SK-MEL-5 (cell line): ENCODE measurements at places on chromosomes 5 and 9.

GRCh38 chr5:172806897-172807672, 27.0 kb upstream of the ERGIC1 start:
- no peak for DNase-seq

DNA sequence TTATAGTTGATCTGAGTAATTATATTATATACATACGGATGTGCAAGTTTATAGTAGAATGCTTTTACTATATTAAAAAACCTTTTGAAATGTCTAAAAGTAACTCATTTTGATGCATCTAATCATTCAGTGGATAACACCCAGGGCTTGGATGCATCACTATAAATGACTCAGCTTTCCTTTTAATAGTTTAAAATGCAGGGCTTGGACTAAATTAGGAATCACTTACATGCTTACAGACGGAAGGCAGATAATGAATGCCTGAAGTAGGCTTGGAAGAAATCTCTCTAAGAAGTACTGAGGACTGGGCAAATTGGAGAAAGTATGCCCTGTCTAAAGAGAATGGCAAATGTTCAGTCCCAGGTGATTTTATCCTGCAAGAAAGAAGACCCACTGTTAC, 362.5 kb upstream of the CCNH start:
- DNase-seq: no peak

DNA sequence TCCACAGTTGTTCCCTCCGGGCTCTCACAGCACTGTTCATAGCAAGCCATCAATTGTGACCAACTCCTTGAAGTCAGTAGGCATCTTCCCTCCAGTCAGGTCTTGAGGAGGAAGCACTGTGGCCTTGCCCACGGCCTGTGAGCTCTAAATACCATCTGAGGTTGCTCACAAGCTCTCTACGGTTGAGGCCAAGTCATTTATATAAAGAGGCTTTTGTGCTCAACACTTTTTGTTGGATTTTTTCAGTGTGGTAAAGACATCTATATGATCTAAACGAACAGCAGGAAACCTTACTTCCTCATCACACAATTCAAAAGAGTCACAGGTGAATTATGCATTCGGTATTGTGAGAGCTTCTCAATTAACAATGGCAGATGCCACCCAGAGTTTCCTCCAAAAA, 97.3 kb downstream of the ZNF462 start:
- DNase-seq: peak; percentile 62

GRCh38 chr9:123753669-123754258, 176.2 kb downstream of the DENND1A start:
- DNase-seq: no peak

DNA sequence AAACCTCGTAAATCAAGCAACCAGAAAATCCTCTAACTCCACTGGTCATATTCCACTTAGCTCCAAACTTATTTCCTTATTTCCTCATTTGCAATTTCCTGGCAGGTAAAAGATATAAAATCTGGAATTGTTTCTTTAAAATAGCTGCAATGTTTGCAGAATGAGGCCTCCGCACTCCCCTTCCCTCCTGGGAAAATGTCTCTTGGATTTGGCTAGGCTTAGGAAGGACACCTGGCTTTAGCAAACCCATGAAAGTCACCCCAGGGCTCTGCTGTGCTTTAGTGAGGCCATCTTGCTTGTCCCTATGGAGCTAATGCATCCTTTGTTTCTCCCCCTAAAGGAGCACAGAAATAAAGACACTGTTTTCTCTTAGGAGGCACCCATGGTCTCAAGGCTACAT, 10.5 kb downstream of the ARSB start:
- no peak for DNase-seq

DNA sequence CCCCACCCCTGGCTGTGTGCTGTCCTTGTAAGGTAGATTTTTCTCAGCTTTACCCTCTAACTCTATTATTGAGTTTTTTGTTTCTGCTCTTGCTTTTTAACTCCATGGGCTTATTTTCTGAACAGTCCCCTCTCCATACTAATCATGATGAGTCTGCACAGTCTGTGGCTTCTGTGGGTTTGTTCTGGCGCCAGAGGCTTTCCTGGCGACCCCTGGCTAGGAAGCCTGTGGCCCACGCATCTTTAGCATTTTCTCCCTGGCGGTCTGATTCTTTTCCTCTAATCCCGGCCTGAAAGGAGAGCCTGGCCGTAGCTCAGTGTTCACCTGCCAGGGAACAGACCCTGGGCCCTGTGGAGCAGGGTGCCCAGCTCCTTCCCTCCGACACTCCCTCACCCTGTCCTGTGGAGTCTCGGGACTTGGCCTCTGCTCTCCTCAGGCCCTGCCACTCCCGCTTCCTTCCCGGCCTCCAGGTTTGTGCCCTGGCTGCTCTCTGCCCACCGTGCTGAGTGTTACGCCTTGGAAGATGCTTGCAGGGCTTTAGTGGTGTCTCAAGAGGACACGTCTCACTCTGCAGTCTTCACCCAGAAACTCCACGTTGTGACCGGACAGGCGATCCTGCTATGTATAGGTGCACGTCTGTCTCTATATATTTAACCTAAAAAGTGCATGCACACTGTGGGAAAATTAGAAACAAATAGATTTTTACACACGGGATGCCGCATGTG, 31.7 kb upstream of the LRRC14B start:
- no peak for DNase-seq

DNA sequence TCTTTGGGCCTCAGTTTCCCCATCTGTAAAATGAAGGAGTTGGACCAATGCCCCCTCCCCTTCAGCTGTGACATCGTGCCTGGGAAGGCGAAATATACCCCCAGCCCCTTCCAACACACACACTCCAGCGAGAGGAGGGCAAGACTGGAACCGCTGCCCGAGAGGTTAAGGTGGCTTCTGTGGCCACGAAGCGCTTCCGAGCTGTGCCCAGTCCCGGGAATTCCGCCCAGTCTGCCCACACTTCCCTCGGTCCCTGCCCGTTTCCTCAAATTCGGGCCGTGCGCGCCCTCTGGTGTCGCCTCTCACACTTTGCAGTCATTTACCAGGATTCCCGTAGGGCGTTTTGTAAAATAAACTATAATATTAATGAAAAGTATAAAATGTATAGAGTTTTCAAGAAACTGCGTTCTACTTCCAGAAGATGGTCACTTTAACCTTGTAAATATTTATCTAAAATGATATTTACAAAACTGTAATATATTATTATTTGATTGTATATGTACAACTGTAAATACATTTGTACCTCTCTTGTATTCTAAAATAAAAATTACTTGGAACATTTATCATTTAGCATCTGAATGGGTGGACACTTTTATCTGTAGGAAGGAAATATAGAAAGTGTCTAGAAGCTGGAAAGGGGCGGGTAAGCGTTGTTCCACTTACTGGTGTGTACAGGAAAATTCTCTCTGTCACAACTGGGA, 11.0 kb upstream of the EXOSC2 start:
- peak; percentile 84 for DNase-seq

DNA sequence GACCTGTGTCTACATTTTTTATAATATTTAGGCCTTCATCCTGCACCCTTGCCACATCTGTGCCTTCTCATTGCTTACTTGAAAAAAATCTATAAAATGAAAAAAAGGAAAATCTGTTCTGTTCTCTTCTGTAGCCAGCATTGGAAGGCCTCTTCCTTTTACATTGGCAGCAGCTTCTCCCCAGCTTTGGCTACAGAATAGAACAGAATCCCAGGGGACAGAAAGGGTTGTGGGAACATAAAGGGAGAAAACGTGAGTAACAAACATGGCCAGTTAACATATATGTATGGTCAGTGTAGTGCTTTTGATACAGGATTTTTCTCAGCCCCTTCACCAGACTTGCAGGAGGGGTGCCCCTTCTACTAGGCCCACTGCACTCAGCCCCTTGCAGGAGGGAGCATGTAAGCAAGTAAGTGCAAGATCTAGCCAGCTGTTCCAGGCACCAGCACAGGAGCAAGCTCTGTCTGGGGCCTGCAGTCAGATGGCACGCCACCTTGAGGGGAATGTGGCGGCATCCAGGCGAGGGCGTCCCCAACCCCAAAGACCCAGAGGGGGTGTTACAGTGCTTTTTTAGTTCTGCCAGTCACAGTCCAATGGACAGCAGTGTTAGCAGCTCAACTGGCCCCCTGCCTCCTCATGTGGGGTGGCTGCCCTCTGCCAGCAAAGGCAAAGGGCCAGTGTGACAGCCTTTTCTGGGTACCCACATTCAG, 330.5 kb upstream of the ZNF462 start:
- no peak for DNase-seq

- DNase-seq: no peak
Measured at GRCh38 chr9:36997414-36997813, 36.7 kb downstream of the PAX5 start.

- DNase-seq: no peak
Measured at GRCh38 chr5:155696362-155696761, 630.6 kb upstream of the SGCD start.

DNA sequence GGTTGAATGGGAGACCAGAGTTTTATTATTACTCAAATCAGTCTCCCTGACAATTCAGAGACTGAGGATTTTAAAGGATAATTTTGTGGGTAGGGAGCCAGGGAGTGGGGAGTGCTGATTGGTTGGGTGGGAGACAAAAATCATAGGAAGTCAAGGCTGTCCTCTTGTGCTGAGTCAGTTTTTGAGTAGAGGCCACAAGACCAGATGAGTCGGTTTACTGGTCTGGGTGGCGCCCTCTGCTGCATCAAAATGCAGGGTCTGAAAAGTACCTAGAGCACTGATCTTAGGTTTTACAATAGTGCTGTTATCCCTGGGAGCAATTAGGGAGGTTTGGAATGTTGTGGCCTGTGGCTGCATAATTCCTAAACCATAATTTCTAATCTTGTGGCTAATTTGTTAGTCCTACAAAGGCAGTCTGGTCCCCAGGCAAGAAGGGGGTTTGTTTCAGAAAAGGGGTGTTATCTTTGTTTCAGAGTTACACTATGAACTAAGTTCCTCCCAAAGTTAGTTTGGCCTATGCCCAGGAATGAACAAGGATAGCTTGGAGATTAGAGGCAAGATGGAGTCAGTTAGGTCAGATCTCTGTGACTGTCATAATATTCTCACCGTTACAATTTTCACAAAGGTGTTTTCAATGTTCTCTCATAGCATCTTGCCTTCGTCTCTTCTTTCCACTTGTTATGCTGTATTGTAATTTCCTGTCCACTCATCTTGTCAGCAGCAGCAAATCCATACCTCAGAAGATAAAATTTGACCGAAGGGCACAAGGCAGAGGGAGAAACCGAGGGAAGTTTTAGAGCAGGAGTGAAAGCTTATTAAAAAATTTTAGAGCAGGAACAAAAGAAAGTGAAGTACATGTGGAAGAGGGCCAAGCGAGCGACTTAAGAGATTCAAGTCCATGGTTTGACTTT, 59.2 kb upstream of the CLINT1 start:
- DNase-seq: peak; percentile 87

DNA sequence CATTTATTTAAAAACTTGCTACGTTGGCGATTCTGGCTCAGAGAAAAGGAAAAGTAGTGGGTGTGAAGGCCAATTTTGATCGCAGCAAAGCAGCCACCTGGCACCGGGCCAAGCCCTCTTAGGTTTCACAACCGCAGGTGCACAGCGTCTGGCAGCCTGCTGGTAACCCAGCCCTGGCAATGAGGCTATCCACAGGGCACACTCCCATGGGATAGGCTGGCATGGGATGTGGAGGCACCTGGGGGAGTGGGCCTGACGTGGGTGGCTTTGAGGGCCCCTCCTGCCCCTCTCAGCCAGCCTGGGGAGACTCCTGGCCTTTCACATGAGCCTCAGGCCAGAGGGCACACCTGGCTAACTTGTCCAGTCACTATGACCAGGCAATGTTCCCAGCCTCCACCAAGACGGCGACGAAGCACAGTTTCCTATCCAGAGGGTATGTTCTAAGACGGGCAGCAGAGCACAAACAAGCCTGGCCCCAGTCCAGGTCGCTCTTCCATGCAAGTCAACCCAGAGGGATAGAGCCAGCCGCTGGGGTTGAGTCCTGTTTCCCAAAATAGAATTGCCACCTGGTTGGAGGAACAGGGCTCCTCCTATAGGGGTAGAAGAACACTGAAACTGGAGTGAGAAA, 19.0 kb downstream of the CMBL start:
- DNase-seq: no peak

DNA sequence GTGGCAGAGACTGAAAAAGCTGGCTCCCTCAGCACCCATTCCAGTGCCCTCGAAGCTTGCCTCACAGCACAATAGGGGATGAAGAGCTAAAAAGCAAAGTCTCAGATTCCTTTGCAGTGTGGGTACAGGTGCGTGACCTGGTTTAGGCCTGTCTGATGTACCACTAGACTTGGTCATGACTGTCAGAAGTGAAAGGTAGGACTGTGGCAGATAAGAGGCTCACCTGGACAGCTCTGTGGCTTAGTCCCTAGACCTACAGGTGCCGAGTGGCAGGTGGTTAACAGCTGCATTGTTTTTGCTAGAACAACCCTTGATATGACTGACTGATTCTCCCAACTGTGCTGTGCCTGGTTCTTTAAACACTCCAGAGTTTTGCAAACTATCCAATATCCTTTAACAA, 14.7 kb upstream of the SFXN1 start:
- no peak for DNase-seq

GRCh38 chr5:137145721-137146120, 353.4 kb downstream of the SPOCK1 start:
- no peak for DNase-seq

DNA sequence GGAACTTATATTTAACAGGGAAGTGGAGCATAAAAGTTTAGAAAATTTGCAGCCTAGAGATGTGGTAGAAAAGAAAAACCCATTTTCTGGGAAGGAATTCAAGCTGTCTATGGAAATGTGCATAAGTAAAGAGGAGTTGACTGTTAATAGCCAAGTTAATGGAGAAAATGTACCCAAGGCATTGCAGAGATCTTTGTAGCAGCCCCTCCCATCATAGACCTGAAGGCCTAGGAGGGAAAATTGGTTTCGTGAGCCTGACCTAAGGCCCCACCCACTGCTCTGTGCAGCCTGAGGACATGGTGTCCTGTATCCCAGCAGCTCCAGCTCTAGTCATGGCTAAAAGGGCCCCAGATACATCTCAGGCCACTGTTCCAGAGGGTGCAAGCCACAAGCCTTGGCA, 772.4 kb upstream of the RIOK2 start:
- DNase-seq: no peak

- peak; percentile 6 for DNase-seq
Measured at GRCh38 chr9:106860721-106861639, 2.0 kb upstream of the ZNF462 start.

DNA sequence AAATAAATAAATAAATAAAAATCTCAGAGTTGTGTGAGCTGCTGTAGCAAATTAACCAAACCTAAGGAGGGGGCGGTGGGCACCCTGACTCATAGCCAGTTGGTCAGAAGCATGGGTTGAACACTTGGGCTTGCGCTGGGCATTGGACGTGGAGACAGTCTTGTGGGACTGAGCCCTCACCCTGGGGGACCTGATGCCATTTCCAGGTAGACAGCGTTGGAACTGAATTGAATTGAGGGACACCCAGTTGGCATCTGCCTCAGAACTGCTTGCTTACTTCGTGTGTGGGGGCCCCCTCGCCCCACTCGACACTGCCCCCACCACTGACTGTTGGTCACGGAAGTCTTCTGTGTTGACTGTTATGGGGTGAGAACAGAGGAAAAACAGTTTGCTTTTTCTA, 19.0 kb upstream of the TBC1D9B start:
- no peak for DNase-seq

- DNase-seq: peak; percentile 49
Measured at GRCh38 chr9:71446473-71447411, 321.6 kb downstream of the CEMIP2 start.

GRCh38 chr5:100646691-100647090, 111.5 kb downstream of the FAM174A start:
- DNase-seq: no peak
